CD8-positive, alpha-beta T cell (primary cell): ENCODE measurements at places on chromosomes 16 and 17.

- DNase-seq: no peak
Measured at GRCh38 chr16:65114527-65114926, 7.3 kb downstream of the CDH11 start.

DNA sequence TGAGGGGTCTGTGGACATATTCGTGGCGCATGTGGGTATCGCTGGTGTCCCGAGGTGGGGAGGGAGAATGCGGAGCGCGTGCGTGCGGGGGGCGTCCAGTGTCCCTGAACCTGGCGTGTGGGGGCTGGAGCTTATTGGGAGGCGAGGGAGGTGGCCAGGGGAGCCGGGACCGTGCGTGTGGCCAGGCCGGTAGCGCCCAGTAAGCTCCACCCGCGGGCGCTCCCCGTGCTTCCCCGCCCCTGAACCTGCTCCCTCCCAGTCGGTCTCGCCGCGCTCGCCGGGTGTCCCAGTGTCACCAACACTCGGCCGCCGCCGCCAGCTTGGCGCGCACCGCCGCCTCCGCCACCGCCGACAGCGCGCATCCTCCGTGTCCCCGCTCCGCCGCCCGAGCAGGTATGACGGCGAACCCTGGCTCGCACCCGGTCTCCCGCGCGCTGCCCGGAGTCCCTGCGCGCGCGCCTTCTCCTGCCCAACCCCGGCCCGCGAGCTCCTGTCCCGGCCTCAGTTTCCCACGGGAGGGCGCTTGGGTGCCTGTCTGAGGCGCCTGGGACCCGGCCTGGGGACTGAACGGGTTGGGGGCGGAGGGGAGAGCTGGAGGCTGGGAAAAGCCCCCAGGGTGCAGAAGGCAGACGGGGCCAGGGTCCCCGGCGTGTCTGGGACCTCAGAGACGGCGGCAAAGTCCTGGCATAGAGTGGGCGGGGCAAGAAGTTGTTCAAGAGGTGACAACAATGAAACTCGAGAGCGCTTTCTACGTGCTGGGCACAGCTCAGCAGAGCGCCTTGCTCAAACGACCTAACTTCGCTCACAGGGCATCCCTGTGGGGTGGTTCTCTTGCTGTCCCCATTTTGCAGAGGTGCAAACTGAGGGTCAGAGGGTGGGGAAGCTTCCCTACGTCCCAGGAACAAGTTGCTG is at the start of gene SCNN1B:
Gene SCNN1B, plus strand, starts transcription at position 258 of the 912 bp plus-strand sequence. CDS start 46,298 bp downstream, outside the sequence.
- DNase-seq: no peak

GRCh38 chr16:4381935-4382794 is 10.5 kb downstream of the VASN start:
- no peak for DNase-seq

DNA sequence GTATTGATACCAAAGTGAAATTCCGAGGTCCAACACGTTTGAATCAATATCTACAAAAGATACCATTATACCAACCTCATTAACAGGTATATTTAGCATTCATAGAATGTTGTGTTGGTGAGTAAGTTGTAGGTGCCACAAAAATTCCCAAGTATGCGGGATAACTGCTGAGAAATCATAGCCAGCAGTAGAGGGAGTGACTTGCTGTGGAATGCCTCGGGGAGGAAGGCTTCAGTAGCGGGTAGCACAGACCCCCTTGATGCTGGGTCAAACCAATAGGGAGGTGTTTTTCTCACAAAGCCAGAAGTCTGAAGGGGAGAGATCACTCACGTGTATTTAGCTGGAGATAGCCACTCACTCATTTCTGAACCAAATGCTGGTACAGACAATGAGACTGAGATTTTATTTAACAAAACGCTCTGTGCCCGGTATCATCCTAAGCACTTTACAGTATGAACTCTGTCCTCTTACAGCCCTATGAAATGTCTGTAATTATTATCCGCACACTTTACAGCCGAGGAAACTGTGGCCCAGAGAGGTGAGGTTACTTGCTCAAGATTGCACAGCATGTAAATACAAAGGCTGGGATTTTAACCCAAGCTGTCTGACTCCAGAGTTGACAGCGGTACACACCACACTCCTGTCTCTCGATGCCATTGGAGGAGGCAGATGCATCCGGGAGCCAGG is 23.1 kb downstream of the HSBP1 start:
- DNase-seq: no peak

GRCh38 chr17:62871291-62871690 is 63.2 kb upstream of the MARCHF10 start:
- DNase-seq: no peak

DNA sequence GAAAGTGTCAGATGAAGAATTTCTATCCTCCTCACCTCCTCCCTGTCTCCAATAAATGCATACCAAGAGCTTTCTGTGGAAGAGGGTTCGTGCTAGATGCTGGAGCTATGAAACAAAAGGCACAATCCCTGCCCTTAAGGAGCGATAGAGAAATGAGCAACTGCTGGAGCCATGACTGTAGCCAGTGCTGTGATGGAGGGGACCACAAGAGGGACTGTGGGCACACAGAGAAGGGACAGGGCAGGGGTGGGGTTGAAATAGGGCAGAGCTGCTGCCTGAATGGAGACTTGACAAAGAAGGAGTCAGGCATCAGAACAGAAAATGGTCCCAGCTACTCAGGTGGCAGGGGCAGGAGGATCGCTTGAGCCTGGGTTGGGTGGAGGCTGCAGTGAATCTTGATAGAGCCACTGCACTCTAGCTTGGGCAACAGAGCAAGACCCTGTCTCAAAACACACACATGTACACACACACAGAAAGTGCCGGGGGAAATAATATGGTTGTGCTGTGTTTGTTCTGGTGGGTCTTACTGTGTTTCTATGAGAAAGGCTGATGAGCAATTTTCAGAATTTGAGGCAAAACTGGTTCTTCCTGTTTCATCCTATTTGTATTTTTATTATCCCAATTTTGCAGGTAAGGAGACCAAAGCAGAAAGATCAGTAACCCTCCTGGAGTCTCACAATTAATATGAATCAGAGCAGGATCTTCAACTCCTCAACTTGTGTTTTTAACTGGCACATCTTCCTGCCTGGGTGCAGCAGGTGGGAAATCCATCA is 16.5 kb downstream of the TMEM98 start:
- DNase-seq: no peak

DNA sequence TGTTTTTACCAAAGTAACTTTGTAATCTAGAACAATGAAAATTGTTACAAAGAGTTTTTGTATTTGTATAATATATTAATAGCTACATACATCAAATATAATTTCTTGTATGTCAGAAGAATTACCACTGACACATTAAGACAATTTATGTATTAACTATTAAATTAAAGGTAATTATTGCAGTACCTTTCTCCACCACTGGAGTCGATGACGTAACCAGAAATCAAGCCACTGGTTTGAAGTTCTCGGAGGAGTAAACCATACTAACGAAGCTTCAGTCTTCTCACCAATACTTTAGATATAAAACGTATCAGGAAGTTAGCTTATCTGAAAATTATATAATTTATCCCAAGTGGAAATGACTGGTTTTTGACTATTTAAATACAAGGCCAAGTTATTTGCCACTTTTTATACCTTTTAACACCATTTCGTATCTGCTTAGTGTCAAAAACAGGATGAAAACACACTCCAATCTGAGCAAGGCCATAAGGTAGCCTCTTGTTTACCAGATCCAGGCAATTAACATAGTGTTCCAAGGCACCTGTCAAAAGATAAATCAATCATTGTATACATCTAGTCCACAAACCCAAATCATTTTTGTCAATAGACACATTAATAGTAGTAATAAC is 4.3 kb downstream of the POLG2 start:
- no peak for DNase-seq

DNA sequence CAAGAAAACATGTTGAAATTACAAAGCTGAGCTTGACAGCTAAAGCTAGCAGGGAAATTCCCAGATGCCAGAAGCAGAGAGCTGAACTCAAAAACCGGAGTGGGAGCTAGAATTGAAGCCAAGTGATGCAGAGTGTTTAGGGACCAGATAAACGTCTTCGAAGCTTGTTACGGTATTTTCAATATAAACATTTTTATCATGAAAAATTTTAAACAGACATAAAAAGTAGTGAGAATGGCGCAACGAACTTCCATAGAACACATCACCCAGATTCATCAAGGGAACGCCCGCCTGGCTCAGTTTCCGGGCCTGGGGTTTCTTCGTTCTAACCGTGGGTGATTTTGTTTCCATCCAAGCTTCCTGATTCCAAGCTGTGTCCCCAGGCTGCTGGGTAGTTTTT is 18.1 kb downstream of the SPNS2 start:
- no peak for DNase-seq

DNA sequence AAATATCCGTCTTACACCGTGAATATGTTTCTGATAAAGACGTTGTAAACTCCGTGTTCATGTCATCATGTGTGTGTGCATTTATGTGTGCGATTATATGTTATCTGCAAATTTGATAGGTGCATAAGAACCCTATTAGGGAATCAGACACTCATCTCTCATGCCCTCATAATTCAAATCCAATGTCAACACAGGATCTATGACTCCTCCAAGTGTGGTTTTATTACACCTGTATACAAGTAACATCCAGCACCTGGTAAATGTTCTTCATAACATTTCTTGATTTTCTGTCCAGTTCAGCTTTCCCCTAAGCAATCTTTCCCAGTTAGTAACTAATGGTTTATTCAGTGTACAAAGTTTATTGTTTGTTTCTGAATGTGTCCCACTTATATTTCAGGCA is 681.9 kb downstream of the CDH11 start:
- no peak for DNase-seq

DNA sequence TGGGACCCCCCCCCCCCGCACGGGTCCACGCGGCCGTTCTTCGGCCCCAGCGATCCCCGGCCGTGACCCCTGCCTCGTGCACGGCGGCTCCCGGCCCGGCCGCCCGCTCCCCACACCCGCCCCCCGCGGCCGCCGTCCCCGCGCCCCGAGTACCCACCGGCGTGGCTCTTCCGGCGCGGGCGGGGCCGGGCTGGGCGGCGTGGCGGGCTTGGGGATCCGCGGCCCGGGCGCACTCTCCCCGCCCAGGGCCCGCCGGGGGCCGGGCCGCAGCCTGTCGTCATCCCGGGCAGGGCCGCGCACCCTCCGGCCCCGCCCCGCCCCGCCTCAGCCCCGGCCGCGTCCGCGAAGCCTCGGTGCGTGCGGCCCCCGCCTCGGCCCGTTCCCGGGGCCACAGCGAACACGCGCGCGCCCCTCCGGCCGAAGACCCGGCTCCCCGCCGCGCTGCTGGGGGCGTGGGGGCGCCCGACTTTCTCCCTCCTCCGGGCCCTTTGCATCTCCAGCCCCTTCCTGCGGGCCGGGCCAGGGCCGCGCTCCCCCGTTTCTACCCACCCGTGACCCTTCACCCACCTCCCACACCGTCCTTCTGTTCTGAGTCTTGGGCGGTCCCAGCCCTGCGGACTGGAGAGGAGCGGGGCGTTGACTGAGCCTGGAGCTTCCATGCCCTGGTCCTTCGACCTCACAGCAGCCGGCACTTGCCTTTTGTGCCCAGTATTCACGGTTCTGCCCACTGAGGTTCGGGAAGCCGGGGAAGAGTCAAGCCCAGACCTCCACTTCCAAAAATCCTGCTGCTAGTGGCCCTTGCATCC is 840 bp downstream of the MYO1C start:
- peak; percentile 37 for DNase-seq

- no peak for DNase-seq
Measured at GRCh38 chr16:72841506-72841905, 206.4 kb downstream of the ZFHX3 start.

DNA sequence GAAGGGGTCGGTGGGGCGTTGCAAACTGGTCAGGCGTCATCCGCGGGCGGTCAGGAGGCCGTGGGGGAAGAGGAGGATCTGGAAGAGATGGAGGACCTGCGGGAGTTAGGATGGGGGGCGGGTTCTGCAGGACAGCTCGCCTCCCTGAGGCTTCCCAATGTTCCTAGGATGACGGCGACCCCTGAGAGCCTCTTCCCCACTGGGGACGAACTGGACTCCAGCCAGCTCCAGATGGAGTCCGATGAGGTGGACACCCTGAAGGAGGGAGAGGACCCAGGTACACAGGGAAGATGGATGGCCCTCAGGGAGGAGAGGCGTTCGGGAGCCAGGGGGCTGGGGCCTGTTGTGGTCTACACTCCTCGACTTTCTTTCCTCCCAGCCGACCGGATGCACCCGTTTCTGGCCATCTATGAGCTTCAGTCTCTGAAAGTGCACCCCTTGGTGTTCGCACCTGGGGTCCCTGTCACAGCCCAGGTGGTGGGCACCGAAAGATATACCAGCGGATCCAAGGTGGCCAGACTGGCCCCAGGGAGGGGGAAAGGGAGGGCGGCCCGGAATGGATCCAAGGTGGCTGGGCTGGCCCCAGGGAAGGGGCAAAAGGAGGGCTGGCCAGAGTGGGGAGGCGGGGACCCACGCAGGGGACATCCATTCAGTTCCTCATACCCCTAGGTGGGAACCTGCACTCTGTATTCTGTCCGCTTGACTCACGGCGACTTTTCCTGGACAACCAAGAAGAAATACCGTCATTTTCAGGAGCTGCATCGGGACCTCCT is 839 bp downstream of the PLD2 start:
- no peak for DNase-seq

DNA sequence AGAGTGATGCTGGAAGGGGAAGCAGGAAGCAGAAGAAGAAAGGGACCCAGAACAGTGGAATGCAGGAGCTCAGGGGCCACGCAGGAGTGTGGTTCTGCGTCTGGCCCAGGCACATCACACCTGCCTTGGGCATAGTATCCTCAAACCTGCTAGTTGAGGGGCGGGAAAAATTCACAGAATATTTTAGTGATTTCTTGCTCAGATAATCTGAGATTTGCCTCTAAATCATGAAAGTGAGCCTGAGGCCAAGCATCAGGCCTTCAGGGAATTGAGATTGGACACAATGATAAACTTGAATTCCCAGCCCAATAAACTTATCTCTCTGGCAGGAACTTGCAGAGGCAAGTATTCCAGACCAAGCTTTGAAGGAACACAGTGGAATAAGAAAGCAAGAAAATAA is 48.5 kb upstream of the CCL2 start:
- DNase-seq: no peak

DNA sequence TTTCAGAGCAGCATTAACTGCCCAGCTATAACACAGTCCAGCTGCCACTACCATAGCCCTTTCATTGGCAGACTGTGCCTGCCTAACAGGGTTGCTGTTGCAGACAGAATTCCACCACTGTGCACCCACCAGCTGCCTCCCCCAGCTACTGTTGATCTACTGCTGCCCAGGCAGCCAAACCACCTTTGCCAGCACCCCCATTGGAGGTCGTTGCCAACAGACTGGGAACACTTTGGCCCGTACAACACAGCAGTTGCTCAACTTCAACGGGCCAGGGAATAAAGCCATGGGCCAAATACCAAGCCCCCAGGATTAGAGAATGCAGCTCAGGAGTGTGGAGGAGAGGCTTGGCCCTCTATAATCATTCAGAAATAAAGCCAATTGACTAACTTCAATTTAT is 473.6 kb downstream of the CDH11 start:
- DNase-seq: no peak

GRCh38 chr16:78648517-78648916 is 549.1 kb downstream of the WWOX start:
- no peak for DNase-seq

GRCh38 chr17:75430159-75430974 is 24.9 kb upstream of the GRB2 start:
- no peak for DNase-seq

DNA sequence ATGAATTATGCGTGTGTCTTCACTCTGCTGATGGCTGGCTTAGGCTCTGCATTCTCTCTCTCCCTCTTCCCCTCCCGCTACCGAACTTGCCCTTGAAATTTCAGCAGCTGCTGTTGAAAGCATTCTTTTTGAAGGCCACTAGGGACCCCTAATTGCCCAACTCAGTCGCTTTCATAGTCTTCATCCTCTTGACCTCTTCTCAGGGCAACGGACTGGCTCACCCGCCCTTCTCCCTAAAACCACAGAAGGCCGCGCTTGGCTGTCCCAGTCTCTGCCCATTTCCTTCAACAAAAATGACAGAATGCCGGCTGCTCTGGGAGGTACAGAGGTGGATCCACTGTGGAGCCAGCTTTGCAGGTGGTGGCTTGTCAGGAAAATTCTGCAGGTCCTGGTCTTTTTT is 21.0 kb upstream of the FMNL1 start:
- no peak for DNase-seq
